Esophagus squamous epithelium (tissue), 5 donors: ENCODE measurements at places on chromosomes 3 and 15. TPM values are rescaled to one million over a fixed set of nuclear protein-coding genes. Genes with fewer than 3 reads are reported as not detected.

Gene RTP4
- total RNA-seq, result 1.5 TPM

Gene UROC1
- not detected for total RNA-seq

DNA sequence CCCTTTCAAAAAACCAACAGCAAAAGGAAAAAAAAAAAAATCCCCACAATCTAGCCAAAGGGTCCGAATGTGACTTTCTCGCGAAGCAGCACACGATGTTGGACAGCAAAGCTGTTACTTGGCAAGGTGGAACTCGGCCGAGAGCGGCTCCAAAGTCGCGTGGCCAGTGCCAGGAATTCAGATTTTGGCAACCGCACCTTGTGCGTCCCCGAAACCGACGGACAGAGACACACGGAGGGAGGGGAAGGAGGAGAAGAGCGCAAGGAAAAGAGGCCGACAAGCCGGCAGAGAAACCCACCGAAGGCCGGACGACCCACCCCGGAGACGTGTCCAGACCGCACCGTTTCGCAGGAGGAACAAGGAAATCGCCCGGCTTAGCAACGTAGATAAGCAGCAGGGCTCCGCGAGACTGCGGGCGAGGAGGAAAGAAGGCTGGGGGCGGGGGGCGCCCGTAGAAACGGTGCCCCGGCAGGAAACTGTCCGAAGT lies 517.3 kb downstream of the MECOM start:
- DNase-seq, result no peak

DNA sequence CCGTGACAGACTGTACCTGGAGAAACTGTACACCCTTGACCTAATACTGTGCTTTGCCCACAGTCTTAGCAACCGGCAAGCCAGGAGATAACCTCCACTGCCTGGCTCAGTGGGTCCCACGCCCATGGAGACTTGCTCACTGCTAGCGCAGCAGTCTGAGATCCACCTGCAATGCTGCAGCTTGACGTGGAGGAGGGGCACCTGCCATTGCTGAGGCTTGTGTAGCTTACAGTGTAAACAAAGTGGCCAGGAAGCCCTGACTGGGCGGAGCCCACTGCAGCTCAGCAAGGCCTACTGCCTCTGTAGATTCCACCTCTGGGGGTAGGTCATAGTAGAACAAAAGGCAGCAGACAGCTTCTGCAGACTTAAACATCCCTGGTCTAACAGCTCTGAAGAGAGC lies 189.3 kb downstream of the EDEM1 start:
- DNase-seq, result no peak

DNA sequence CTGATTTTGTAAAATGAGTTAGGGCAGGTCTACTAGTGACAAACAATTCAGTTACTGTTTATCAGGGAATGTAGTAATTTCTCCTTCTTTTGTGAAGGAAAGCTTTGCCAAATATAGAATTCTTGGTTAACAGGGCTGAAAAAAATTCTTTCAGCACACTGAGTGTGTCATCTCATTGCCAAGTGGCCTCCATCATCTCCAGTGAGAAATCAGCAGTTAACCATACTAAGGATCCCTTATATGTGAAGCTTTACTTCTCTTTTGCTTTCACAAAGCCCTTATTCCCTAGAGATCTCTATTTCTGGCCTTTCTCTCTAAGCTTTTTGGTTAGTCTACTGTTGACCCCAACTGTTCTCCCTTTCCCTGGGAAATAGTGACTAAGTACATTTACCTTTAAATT lies 269.1 kb downstream of the SCAPER start:
- no peak for DNase-seq

DNA sequence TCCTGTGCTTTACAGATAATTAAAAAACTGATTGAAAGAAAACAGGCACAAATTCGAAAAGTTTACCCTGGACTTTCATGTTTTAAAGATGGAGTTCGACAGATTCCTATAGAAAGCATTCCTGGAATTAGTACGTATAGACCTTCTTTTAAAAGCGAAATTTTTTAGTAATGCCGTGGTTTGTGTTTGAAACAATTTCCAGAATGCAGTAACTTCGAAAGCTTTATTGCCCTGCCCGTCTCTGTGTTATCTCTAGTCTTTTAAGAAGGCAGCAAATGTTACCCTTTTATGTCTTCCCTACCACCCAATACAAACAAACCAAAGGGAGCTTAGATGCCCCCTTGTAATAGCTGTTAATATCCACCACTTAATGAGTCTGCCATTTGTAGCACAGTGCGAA lies 39.7 kb downstream of the SGO1 start:
- no peak for DNase-seq
